Epithelial cell of proximal tubule (primary cell): ENCODE measurements at places on chromosomes 5 and 9.
A peak's percentile ranks its signal among the peaks of the same experiment; 100 is the strongest.

GRCh38 chr9:19174127-19174912, 47.0 kb upstream of the PLIN2 start:
- DNase-seq: no peak

DNA sequence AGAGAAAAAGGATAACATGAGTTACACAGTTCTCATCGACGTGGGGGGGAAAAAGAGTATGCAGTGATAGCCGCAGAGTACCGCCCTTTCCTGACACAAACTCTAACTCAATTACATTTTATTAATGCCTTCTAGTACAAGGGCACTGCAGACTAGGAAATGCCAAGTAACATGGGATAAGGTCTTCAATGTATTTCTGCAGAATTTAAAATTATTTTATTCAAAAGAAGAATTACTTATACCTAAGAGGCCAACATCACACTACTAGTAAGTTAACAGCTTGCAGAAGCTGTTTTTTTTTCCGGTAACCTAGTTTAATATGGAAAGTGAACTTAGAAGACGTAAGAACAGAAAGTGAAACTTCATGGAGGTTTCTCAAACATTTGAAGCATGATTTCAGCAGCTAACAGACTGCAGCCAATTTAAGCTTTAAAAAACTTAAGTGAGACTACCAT, 3.9 kb downstream of the SETX start:
- no peak for DNase-seq

- DNase-seq: no peak
These were observed 101.7 kb upstream of the FCN2 start for GRCh38 chr9:134778841-134779411.

- DNase-seq: no peak
These were observed 60.3 kb upstream of the RNU6ATAC start for GRCh38 chr9:134224567-134225093.

GRCh38 chr9:113593682-113594281, 130.3 kb downstream of the RGS3 start:
- DNase-seq: peak; percentile 84

DNA sequence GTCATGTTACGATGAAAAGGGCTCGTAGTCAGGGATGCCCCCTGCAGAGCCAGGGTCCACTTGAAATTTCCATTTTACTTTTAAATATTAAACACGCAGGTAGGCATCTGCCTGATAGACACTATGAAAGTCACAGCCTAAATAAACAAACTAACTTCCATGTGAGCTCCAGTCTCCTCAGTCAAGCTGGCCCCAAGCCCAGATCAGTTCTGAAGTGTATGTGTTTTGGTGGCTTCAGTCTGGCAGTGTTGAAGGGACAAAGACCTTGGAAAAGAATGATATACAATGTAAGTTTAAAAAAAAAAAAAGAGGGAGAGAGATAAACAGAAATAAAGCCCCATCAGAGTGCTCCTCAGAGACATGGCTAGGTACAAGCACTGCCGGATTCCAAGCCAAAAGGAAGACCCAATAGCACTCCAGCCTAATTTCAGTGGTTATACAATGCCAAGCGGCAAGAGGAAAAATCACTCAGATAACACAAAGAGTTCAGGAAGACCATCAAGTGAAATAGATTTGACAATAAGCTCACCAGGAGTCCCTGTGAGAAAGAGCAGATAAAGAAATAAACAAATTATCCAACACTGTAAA, 181.0 kb downstream of the BNC2 start:
- DNase-seq: no peak

DNA sequence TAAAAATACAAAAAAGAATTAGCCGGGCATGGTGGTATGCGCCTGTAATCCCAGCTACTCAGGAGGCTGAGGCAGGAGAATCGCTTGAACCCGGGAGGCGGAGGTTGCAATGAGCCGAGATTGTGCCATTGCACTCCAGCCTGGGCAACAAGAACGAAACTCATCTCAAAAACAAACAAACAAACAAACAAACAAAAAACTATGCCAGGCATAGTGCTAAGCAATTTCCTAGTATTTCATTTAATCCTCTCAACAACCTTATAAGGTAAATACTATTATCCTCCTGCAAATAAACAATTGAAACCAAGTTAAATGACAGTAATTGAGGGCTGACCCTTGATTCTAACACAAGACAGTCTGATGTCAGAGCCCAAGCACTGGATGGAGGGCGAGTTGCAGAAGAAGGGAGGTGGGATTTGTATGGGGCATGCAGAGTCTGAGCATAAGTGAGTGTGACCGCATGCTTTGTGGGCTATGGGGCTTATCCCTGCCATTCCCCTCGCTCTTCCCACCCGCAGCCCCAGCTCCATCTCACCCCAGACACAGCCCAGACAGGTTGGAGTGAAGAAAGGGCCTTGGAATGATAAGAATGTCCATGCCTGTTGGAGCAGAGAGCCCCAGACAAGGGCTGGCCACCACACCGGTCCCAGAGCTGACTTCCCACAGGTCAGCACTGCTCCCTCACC, 24.3 kb upstream of the RPS14 start:
- peak; percentile 82 for DNase-seq

GRCh38 chr5:45109062-45109461, 300.3 kb downstream of the MRPS30 start:
- no peak for DNase-seq

DNA sequence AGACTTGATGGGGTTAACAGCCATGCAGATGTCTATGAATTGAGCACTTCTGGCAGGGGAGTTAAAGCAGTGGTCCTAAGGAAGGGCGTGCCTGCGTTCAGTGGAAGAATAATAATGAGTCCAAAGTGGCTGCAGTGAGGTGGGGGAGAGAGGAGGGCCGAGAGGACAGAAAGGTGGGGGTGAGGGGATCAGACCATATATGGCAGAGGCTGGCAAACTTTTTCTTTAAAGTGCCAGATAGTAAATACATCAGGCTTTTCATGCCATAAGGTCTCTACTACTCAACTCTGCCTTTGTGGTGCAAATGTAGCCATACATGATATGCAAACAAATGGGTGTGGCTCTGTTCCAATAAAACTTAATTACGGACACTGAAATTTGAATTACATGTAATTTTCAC, 77.1 kb downstream of the STRBP start:
- no peak for DNase-seq

- DNase-seq: no peak
These were observed 420.8 kb upstream of the IRX4 start for GRCh38 chr5:2303431-2304100.

DNA sequence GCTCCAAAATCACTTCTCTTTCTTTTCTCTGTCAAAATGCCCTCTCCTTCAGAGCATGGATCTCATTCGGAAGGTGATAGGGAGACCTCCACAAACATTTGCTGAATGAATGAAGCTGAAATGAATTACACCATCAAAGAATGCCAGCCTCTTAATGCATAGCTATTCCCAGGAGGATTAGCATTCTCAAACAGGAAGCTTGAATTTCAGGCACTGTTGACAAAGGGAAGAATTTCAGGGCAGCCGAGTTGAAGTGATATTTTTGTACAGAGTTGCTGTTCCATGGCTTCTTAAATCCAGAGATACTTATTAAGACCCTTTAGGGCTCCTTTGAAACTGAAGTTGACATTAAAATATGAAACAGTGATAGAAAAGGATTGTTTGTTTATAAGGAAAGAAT, 18.8 kb downstream of the HBEGF start:
- no peak for DNase-seq

DNA sequence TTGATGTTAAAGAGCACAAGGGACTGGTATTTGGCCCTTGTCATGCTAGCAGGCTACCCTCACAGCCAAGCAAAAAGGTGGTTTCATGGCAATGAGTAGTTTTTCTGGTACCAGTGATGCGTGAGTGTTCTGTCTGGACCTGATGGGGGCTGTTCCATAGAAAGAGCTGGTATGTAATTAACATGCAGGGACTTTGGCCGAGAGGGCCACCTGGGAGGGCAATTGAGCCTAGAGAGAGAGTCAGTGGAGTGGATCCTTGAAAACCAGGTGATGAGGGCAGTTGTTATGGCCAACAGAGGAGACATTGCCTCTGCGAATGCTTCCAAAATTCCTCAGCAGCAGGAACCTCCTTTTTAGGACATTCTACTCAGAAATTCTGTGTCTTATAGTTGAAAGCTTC, 383.3 kb downstream of the PSAT1 start:
- DNase-seq: no peak

GRCh38 chr5:116157902-116158301, 73.1 kb downstream of the COMMD10 start:
- no peak for DNase-seq

DNA sequence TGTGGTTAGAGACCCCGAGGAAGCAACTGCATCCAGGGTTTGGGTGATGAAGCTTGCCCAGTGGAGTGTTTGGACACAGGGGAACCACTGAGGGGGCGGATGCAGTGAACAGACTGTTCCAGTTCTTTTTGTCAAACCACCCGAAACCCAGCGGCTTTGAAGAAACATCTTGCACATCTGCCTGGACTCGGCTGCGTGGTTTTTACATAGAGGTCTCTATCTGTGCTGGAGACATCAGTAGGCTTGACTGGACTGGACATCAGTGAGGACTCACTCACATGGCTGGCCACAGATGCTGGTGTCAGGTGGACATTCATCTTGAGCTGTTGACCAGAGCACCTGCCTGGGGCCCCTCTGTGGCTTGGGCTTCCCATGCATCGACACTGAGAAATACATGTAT, 15.3 kb upstream of the SPATA31E1 start:
- no peak for DNase-seq

DNA sequence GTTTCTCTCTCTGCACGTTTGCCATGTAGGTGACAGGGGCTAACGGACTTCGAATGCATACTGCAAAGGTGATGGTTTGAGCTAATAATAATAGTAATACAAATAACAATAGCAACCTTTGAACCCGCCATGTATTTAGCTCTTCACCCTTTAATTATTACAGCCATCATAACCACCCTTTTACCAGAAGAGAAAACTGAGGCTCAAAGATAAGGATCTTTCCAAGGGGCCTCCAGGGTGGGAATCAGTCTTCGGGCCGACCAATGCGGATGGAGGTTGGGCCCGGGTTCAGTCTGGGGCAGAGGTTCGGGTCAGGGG, 494 bp downstream of the CDKN2AIPNL start:
- DNase-seq: no peak

GRCh38 chr5:152995214-152995725, 495.2 kb upstream of the GRIA1 start:
- no peak for DNase-seq
